Testis (tissue), 5 donors: ENCODE measurements at places on chromosomes 12 and 14. TPM values are rescaled to one million over a fixed set of nuclear protein-coding genes. Genes with fewer than 3 reads are reported as not detected.

DNA sequence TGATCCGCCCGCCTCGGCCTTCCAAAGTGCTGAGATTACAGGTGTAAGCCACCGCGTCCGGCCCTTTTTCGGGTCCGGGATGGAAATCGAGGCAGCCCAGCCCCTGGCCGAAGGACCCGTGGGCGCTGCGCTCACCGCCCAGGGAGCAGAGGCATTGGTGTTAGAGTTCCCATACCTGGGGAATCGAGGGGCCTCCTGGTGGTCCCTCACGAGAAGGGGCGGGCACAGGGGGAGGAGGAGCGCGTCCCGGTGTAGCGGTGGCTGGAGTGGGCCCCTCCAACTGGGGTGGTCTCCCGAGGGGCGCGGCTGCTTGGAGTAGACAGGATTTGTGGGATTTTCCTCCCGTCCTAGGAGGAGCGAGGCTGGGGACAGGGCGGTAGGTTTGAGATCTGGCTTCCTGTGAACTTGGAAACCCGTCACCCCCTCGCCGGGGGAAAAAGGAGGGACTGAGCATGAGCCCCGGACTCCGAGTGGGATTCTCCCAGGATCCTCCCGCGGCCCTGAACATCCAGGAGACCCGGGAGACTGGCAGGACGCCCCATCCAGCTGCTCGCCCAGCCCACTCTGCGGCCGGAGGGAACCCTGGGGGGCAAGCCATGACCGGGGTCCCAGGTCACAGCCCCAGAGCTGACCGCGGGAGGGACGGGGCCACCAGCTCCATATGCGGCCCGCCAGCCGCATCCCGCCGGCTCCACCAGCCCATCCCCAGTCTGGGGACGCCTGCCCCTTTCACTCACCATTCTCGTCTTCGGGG is 70.9 kb downstream of the ASCL4 start:
- H3K27ac ChIP-seq = no peak overlapping the region
- DNase-seq = no peak
- H3K36me3 ChIP-seq = no peaks in the 10 kb centered on the region
- no peaks in the 10 kb centered on the region for H3K4me1 ChIP-seq
- no peaks in the 10 kb centered on the region for H3K27me3 ChIP-seq

DNA sequence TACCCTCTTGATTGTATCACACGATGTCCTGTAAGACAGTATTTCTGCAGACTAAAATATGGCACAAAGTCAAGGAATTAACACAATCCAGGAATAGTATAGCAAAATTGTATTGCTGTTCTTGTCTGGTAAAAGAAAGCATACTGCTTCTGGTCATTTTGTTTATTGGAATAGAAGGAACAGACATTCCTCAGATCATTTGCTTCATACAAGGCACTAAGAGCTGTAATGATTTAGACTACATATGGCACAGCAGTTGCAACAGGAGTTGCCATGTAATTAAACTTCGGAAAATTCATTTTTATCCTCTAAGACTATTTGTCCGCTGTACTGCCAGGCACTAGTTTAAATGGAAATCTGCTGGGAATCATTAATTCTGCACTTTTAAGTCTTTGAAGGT is 7.6 kb upstream of the KERA start:
- H3K4me1 ChIP-seq = no peaks in the 10 kb centered on the region
- no peak overlapping the region for H3K4me3 ChIP-seq
- H3K27me3 ChIP-seq = no peaks in the 10 kb centered on the region

DNA sequence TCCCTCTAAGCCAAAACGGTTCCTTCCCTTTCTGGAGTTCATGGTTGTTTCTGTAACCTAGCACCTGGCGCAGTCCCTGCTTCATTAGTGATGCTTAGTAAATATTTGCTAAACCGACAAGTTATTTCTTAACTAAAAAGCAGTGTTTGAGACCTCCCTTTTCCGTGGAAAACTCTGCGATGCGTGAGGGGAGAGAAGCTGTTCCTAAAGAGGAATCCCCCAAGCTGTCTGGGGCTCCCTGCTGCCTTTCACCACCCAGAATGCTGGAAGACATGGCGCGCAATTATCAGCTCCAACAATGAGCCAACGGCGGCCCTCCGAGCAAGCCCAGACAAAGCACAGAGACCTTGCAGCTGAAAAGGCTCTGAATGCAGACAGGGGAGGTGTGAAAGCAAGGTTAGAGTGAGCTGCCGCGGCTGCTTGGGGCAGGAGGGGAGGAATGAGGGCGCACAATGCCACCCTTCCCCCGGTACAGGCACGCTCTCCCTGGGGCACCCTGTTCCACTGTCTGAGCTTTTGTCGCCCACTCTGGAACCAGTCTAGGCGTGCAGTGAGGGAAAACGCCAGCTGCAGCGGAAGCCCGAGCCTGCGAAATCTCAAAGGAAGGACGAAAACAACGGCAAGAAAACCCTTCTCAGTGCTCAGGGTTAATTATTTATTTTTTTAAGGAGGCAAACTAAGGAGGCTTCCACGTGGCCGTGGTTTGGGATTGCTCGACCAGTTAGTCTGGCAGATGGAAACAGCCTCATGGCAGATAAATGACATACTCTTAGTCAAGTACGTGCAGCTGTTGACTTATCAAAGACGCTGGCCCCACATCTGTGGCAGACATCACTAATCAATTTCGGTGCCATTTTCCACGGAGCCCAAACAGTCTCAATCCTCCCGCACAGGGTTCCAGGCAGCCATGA is 66.3 kb downstream of the RBM19 start:
- H3K27ac ChIP-seq = no peak overlapping the region
- no peaks in the 10 kb centered on the region for H3K4me1 ChIP-seq
- no peak overlapping the region for H3K4me3 ChIP-seq
- H3K36me3 ChIP-seq = no peaks in the 10 kb centered on the region

DNA sequence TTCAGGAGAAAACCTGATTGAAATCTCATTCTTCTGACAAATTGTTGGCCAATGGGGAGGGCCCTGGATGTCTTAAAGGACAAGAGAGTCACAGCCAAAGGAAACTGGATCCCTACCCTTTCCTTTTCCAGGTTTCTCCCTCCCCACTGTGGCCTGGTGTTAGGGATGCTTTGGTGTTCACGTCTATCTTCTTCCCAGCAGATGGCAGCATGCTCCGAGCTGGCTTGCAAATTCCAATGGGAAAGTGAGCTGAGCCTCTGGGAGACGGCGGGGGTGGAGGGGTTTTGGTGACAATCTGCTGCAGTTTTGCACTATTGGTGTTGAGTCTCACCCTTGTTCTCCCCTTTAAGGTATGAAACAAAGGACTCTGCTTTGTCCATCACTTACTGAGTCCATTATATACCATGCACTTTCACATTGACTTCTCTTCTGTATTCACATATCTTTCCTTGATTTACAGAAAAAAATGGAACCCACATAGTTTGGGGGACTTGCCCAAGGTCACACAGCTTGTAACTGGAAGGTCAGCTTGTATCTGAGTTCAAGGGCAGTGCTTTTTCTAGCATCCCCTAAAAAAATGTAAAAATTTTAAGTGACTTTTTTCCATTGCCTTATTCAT is 39.3 kb downstream of the CCDC177 start:
- H3K27me3 ChIP-seq = no peaks in the 10 kb centered on the region
- DNase-seq = peak; percentile 40
- no peak overlapping the region for H3K27ac ChIP-seq
- no peaks in the 10 kb centered on the region for H3K36me3 ChIP-seq
- H3K4me1 ChIP-seq = no peaks in the 10 kb centered on the region

Gene CCDC197
- 5.6 TPM for total RNA-seq

GRCh38 chr12:47004634-47005033 is 74.8 kb upstream of the PCED1B start:
- DNase-seq = no peak
- H3K36me3 ChIP-seq = no peaks in the 10 kb centered on the region
- no peak overlapping the region for H3K27ac ChIP-seq
- no peaks in the 10 kb centered on the region for H3K27me3 ChIP-seq

Gene ITGB7
- total RNA-seq = 0.24 TPM

Gene SOAT2
- total RNA-seq = 0.19 TPM

Gene CNOT2
- 99.1 TPM for total RNA-seq

DNA sequence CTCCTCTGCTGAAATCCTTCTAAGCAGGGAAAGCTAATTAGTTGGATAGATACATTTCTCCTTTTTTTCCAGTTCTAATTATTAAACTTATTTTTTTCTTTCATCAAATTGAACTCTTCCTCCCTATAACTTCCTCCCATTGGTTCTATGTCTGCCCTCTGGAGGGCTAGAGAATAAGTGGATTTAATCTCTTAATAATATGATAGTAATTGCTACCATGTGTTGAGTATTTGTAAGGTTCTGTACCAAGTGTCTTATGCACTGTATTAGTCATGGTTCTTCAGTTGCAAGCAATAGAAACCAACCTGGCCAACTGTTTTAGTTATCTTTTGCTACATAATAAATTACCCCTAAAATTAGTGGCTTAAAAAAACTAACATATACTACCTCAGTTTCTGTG is 190.5 kb upstream of the PLXNC1 start:
- H3K27me3 ChIP-seq = no peaks in the 10 kb centered on the region
- H3K4me3 ChIP-seq = no peak overlapping the region
- no peak for DNase-seq
- no peaks in the 10 kb centered on the region for H3K4me1 ChIP-seq

GRCh38 chr12:3491938-3492792 is 1.2 kb downstream of the PRMT8 start:
- H3K27me3 ChIP-seq = no peaks in the 10 kb centered on the region
- DNase-seq = peak; percentile 72
- peaks cover 13% of the 10 kb centered on the region for H3K4me1 ChIP-seq
- H3K36me3 ChIP-seq = no peaks in the 10 kb centered on the region
- H3K27ac ChIP-seq = no peak overlapping the region
- peak overlapping the region; percentile 19 for H3K4me3 ChIP-seq

DNA sequence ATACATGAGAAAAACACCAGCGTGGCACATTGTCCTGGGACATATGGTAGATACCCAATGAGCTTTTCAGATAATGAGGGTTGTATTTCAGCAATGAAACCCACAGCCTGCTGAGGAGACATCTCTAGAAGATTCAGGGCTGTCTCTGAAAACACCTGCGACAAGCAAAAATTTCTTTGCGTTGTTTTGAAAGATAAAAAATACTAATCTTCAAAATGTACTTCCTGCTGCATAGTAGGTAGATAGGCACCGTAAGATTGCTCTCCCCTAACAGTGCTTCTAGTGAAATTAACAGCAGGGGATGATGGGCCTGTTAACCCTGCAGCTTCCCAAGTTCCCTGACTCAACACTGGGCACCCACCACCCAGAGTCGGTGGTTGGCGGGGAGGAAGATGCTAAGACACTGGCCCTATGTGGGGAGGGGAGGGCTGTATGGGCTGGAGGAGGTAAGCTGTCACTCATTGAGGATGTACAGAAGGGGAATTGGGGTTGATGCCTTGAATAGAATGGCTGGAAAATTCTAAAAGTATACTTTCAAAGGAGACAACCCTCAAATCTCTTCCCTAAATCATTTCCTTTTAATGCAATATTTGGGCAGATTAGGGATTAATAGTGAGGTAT is 20.0 kb downstream of the ZFP36L1 start:
- H3K4me1 ChIP-seq = peaks cover 3% of the 10 kb centered on the region
- no peak overlapping the region for H3K4me3 ChIP-seq
- no peak for DNase-seq
- no peaks in the 10 kb centered on the region for H3K36me3 ChIP-seq
- H3K27me3 ChIP-seq = no peaks in the 10 kb centered on the region
- no peak overlapping the region for H3K27ac ChIP-seq
